ENCODE measurements at places on chromosomes 2 and 18. TPM values are rescaled to one million over a fixed set of nuclear protein-coding genes. Genes with fewer than 3 reads are reported as not detected.

SPP2 gene
- not detected for total RNA-seq

ANKRD30B gene
- not detected for total RNA-seq

THSD7B gene
- not detected for total RNA-seq

CCDC121 gene
- total RNA-seq = 2.7 TPM

IL36G gene
- not detected for total RNA-seq

PCGF1 gene
- total RNA-seq = 30.7 TPM

GDF7 gene
- 10.9 TPM for total RNA-seq

APCDD1 gene
- total RNA-seq = 41.3 TPM

PEX13 gene
- 25.0 TPM for total RNA-seq

VWA3B gene
- total RNA-seq = not detected

C2orf72 gene
- 1.3 TPM for total RNA-seq

CSRNP3 gene
- 3.7 TPM for total RNA-seq

LCT gene
- total RNA-seq = not detected

SLC40A1 gene
- 21.7 TPM for total RNA-seq

Data from chondrocyte (in vitro differentiated cells).